ENCODE measurements at places on chromosomes 7 and 10. TPM values are rescaled to one million over a fixed set of nuclear protein-coding genes. Genes with fewer than 3 reads are reported as not detected.

The HOGA1 gene
- 1.4 TPM for total RNA-seq

The MLXIPL gene
- 0.39 TPM for total RNA-seq

The IFIT1B gene
- not detected for total RNA-seq

The GIMAP8 gene
- 0.07 TPM for total RNA-seq

The SKIDA1 gene
- 0.36 TPM for total RNA-seq

The PON3 gene
- total RNA-seq = 0.13 TPM

The SLC26A5 gene
- total RNA-seq = not detected

The ANK3 gene
- 67.8 TPM for total RNA-seq

The RNF133 gene
- total RNA-seq = 0.46 TPM

The CALML3 gene
- not detected for total RNA-seq

Measured in smooth muscle cell of the pulmonary artery (primary cell).